ENCODE measurements at places on chromosomes 11 and 22.

DNA sequence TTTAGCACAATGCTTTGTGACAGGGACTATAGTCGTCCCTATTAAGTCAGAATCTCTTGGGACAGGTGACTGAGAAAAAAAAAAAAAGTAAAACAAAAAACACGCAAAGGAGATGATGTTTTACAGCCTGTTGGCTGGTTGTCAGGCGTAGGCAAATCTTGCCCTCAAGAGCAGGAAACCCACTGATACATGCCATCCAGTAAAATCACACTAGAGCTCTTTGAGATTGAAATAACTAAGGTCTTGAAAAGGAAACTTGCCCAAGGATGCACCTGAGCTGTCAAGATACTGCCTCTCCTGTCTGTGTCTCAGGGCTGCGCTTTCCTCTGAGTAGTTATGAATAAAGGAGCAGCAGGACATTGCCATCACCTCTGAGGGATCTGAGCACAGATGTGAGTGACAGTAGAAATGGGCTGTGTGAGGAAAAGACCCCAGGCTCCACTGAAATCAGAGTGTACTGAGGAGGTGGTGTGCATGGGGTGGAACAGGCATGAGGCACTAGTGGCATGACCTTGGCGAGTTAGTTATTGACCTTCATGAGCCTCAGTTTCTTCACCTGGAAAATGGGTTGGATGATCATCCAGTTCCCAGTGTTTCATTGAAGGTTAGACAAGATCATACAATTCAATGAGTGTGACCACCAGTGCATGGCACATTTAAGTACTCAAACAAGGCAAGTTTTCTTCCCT is 23.3 kb downstream of the MICAL2 start:
- no peak for DNase-seq

DNA sequence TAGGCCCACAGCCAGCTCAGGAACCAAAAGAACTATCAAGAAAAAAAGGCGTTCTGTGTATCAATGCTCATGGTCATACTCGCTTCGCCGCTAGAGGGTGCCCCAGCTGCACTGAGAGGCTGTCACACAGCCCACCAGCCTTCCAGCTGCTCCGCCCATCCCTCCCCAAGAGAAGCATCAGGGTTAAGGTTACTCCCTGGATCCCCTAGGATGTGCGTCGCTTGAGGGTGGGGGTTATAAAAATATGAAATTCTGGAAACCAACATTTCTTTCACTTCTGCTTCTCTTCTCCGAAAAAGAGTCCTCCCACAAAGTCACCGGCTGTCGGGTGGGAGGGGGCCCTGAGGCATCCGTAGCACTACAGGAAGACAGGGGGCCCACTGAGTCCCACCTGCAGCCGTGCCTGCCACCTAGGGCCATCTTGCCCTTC is 1.7 kb downstream of the CBX6 start:
- DNase-seq: no peak

DNA sequence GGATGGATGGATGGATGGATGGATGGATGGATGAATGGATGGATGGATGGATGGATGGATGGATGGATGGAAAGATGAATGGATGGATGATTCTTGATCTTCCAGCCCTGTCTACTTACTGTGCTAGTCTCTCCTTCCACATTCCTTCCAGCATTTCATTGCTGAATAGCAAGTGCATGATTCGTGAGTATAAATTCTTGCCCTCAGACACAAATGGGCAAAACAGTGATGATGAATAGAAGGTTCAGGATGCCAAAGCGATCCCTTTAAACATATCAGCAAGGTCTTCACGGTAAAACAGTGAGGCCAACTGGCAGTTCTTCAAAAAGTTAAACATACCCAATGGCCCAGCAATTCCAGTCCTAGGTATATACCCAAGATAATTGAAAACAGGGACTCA is 400.2 kb downstream of the MN1 start:
- DNase-seq: no peak

GRCh38 chr11:134503596-134503995 is 91.6 kb upstream of the B3GAT1 start:
- DNase-seq: no peak

DNA sequence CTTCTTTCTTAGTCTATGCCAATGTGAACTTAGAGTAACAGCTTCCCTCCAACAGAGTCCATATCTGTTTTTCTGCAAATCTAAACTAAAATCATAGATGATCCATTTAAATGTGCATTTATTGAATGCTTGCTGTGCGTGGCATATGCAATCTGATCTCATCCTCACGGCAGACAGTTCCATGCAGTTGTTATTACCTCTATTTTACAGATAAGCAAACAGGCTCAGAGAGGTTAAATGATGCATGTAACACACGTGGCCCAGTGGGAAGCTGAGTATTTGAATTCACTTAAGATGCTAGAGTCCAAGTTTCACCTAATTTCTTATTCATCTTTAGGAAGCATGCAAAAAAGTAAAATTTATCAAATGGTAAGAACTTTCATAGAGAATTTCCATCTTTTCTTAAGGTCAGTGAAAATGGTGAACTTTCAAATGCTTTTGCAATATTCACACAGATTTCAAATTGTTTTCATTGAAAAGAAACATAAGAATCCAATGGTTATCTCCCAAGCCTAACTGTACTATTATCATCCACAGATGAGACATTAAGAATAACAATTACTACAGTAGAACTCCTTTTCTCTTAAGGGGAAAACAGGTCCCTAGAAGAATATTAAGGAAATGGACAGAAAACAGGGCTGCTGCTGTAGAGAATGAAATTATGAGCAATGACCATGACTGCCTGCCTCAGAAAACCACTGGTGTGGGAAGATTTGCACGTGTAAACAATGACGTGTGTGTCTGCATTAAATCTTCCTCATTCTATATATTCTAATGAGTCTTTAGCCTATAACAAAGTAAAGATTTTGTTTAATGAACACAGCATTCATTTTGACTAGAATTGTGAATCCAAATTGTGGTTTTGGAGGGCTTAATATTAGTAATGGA is 1171.3 kb downstream of the LRRC4C start:
- DNase-seq: no peak

DNA sequence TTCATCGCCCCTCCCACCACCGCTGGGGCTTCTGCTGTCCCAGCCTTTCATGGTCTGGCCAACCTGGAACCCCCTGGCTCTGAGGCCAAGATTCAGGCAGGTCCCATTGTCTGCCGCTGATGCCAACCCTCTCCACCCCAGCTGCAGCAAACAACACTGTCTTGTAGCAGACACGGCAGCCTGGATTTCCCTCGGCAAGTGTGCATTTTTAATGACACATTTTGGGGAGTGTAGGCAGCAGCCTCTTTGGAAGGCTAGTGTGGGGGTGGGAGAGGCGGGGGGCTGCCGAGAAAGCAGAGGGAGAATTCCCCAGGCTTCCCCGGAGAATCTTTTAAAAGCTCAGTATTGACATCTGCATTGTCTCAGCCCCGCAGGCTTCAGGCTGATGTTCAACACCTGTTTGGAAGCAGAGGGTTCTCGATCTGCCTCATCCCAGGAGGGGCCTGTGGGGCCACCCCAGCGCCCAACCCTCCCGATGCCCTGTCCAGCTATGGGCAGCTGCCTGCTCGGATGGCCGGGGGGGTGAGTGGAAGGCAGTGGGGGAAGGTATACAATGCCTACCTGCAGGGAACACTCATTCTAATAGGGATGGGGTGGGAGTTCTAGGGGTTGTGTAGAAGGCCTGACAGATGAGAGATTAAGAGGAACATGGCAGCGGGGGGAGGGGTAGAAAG is 41.5 kb downstream of the NECTIN1 start:
- no peak for DNase-seq

DNA sequence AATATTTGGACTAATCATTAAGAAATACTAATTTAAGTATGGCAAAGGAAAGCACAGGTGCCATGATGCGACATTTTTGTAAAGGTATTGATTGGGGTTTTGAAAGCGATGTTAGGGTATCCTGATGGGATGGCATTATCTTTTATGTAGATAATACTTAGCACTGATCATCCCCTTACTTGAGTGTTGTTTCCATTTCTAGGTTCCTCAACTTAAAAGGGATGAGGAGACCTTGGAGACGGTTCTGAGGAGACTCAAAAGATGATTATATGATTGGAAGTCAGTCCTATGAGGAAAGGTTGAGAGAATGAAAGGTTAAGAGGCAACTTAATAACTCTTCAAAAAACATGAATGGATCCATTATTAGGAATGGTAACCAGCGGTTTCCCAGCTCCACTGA is 11.1 kb downstream of the KMT2A start:
- DNase-seq: no peak

DNA sequence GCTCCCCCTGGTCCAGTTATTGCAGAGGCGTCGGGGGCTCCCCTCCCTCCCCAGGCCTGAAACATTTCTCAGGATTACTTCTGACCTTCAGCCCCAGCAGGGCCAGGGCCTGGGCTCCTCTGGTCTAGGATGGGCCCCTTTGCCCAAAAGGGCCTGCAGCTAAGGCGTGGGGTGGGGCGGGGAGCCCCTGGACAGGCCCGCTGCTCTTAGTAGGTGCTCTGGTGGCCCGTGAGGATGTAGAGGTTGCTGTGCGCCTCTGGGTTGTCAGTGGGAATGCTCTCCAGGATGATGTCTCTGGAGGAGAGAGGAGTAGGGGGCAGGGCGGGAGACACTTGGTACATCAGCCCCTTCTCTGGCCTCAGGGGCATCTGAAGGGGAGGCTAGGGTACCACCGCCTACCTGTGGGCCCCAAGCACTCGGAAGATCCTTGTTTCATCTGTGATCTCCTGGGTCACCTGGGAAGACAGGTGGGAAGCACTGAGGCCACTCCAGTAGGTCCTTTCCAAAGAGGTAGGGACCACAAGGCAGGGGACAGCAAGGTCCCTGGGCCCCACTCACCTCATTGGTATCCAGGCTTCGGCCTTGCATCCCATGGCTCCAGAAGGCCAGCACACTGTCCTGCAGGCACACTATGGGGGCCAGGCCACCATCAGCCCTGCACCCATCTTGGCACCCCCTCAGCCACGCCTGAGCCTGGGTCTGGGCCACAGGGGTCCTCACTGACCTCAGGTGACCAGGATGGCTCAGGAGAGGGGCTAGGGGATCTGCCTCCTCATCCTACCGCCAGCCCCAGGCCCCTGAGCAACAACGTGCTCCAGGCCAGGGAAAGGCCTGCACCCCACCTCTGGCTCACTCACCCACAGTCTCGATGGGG is 11.2 kb upstream of the SF1 start:
- DNase-seq: no peak

GRCh38 chr22:27113211-27113635 is 455.8 kb downstream of the MIAT start:
- peak; percentile 97 for DNase-seq

- DNase-seq: no peak
Measured at GRCh38 chr22:43370036-43370435, 26.9 kb upstream of the SCUBE1 start.

DNA sequence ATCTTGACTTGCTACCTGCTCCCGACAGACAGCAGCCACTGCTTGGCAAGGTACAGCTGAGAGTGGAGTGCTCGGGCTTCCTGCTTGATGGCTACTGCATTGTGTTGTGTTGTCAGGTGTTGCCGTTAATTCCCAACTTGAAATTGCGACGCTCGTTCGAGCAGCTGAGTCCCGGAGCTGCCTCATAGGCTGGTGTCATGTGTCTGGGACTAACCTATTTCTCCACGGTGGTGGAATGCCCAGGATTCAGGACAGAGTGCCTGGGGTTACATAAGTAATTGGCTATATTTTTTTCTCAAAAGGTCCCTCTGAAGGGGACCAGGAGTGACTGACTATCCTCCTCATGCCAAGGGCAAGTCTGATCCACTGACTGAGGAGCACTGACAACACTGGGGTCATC is 18.5 kb downstream of the COMMD9 start:
- DNase-seq: no peak

GRCh38 chr11:33747979-33748378 is 11.8 kb upstream of the CD59 start:
- DNase-seq: no peak

DNA sequence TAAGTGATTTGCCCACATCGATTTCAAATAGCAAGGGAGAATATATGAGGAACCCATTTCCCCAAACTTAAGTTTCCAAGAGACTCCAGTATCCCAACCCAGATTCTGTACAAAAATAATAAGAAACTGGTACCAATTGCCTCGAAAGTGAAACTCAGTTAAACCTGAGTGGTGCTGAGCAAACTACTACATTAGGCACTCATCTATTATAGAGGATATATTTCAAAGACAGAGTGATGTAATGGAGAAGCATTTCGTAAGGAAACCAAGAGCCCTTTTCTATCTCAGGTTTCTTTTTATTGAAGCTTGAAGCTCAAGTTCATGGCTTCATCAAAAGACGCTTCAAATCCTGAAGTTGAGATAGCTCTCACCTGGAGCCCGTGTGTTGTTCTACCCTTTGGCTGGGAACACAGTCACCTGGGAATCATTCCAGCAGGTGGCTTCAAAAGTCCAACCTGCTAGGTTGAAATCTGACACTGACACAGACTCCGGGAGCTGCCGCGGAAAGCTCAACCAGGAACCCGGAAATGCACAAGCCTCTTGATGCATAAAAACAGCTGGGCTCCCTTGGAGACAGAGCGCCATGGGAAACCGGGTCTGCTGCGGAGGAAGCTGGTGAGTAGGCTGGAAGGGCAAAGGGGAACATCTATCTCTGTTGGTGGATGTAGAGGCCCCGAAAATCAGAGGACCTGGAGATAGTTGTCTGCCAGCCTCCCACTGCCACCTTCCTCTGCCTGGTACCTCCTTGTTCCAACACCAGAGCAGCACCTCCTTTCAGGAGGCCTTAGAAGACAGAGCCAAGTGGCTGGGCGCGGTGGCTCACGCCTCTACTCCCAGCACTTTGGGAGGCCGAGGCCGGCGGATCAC is at the start of gene C11orf52:
C11orf52 (plus strand) TSS at position 524 of the 867 bp plus-strand sequence; CDS start at position 584, 60 bp downstream.
- DNase-seq: no peak

- DNase-seq: peak; percentile 14
Measured at GRCh38 chr22:32265882-32266767, 11.0 kb upstream of the SLC5A4 start.

DNA sequence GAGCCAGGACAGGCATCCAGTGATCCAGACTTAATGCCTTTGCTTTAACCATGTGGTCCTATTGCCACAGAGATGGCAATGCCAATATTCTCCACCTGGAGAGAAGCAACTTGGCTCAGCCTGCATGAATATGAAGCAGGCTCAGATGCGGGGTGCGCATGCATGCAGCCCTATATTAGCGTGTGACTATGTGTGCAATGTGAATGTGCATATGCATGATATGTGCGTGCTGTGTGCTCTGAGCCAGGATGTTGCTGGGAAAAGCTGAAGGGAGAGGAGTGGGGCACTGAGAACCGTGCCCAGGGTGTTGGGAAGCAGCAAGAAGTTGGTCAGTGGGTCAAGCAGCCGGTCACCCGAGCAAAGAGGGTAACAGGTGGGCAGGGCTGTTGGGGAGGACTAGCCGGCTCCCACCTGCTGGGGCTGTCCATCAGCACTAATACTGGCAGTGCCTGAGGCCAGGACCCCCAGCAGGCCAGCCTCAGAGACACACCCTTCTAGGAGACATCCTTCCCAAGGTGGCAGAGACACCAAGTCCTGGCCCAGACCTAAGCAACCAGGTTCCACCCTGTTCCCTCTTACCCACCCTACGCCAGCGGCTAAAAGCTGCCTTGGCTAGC is 24.8 kb upstream of the MYOD1 start:
- DNase-seq: no peak

- DNase-seq: no peak
Measured at GRCh38 chr11:107882095-107882820, 23.7 kb upstream of the SLC35F2 start.

All from non-pigmented ciliary epithelial cell (primary cell).